Fibroblast of lung (primary cell): ENCODE measurements at places on chromosomes 5 and 9. TPM values are rescaled to one million over a fixed set of nuclear protein-coding genes. Genes with fewer than 3 reads are reported as not detected.

DNM1 gene
- total RNA-seq = 11.8 and 30.4 TPM in 2 replicates

- no peak for DNase-seq
Observed at GRCh38 chr9:136100700-136101614, 5.9 kb upstream of the NACC2 start.

F2RL2 gene
- 13.1 and 82.6 TPM in 2 replicates for total RNA-seq

DNA sequence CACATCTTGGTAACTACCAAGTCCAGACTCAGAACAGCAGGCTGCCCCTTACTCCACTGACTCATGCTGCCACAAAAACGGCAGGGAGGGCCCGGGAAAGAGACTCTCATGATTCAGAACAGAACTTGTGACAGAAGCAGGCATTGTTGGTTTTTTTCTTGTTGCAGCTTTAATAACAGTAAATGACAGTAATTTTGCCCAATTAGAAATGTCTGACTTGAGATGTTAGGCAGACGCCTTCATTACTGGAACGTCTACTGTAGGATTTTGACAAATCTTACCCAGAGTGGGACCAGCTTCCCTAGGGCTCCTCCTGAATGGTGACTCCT, 77.9 kb downstream of the SEMA5A start:
- DNase-seq = peak; percentile 92

C7 gene
- under 0.01 and 11.6 TPM in 2 replicates for total RNA-seq

- no peak for DNase-seq
Observed at GRCh38 chr5:141797425-141797824, 80.8 kb downstream of the PCDH1 start.

DNA sequence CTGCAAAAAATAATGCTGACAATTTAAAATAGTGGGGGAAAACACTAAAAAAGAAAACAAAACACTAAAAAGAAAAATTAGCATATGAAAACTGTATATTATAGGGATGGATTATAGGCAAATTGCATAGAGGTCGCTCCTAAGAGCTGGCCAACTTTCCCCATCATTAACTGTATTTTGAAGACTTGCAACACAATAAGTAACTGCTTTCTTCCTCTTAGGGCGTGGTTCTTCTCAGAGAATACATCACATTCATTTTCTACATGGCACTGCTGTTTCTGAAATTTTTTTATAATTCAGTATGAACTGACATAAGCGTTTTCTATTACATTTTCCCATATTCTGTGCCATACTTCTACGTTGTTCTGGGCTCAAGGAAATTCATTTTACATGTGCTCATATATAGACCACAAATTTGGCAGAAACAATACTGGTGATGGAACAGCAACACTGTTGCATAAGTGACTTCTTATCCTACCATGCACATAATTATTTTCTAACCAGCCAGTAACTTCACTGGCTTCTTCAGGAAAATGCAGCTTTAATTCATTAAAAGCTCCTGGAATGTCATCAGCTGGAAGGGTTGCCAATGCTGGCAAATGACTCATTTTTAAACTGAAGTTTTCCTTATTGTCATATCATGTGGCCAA, 171.2 kb upstream of the DMAC1 start:
- peak; percentile 12 for DNase-seq

DNA sequence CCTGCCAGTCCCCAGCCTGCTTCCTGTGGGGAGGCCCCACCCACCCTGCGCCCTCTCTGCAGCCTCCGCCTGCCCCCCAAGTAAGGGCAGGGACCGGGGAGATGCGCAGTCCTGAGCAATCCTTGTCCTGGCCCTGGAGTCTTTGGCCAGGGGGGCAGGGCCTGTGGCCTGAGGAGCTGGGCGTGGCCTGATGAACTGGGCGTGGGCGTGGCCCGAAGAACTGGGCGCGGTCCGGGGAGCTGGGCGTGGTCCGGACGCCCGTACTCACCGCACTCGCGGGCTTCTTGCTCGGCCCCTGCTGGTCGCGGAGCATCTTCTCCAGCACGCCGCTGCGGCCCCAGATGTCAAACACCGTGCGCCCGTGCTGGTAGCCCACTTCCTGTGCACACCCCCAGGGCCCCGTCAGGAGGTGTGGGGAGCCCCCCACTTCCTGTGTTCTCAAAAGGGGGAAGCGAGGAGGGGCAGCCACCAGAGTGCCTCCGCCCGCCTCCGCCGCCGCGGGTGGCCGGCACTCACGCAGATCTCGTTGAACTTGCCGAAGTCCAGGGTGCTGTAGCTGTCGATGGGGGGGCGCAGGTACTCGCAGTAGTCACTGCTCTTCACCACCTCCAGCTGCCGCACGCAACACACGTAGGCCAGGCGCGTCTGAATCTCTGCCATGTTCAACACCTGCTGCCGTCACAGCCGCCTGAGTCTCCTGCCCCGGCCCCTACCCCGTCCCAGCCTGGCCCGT, 2.7 kb upstream of the NSMF start:
- DNase-seq = no peak

DNA sequence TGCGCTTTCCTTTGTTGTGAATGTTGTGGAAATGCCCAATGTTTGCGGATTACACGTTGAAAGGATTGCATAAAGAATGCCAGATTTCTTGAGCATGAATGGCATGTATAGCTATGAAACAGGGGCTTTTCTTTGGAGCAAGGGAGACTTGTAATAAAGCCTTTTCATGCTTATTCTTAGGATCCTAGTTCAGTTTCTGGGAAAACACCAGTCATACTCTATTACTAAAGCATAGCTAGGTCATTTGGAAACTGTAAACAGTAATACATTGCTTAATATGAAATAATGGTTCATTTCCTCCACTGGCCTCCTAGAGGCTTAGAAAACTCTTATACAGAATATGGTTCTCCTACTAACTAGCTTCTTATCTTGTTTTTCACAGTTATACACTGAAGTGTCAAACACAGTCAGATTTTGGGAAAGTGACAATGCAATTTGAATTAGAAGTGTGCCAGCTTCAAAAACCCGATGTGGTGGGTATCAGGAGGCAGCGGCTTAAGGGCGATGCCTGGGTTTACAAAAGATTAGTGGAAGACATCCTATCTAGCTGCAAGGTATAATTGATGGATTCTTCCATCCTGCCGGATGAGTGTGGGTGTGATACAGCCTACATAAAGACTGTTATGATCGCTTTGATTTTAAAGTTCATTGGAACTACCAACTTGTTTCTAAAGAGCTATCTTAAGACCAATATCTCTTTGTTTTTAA, 104.2 kb downstream of the MELK start:
- DNase-seq = no peak

DOLK gene
- total RNA-seq = 24.9 and 29.9 TPM in 2 replicates

DNA sequence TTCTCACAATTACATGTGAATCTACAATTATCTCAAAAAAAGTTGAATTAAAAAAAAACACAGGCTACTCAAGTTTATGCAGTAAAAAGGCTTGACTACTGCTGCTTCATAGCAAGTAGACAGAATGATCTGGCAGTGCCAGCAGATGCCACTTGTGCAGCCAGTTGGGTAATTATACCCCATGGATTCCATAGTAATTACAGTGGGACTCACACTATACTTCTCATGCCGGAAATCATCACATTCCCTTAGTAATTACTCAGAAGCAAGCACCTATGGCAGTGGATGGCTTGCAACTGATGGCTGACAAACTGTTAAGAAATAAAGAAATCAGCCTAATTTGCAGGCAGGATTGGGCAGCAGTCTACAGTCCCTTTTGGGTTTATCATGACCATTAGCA, 463.2 kb upstream of the KLF4 start:
- DNase-seq = no peak

- no peak for DNase-seq
Observed at GRCh38 chr5:150257424-150257823, 32.1 kb downstream of the CAMK2A start.

- DNase-seq = no peak
Observed at GRCh38 chr9:91144769-91145168, 216.9 kb downstream of the AUH start.

- DNase-seq = peak; percentile 56
Observed at GRCh38 chr5:15021266-15022046, 149.9 kb upstream of the ANKH start.

- DNase-seq = peak; percentile 91
Observed at GRCh38 chr9:89941875-89942274, 337.1 kb downstream of the GADD45G start.

GRCh38 chr9:91746904-91747303, 203.1 kb downstream of the ROR2 start:
- peak; percentile 85 for DNase-seq

DNA sequence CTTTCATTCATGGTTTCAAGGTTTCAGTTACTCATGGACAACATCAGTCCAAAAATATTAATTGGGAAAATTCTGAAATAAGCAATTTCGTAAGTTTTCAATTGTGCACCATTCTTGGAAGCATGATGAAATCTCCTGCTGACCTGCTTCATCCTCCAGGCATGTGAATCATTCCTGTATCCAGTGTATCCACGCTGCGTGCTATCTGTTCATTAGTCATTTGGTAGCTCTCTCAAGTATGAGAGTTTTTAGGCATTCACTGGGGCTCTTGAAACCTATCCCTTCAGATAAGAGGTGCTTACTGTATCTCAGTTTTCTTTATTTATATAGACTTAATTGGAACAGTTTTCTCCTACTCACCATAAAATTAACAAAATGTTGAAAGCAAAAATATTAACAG, 293.0 kb downstream of the CDH12 start:
- peak; percentile 82 for DNase-seq

INSYN2B gene
- total RNA-seq = 2.8 and 3.6 TPM in 2 replicates

DNA sequence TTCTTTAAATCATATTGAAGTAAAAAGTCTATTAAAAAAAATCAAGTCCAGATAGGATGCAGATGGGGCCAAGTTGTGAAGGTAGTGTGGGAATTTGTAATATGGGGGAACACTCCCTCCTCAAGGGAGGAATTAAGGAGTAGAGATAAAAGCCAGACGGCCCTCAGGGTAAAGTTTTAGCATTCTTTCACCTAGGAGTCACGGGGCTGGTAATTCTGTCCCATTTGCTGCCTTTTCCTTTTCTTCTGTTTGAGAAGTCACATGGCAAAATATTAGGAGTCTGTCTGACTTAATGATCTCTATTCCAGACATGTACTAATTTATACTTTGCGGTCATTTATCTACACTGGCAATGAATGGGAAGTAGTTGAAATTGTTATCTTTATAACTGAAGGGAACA, 61.9 kb downstream of the SNX24 start:
- DNase-seq = no peak

GRCh38 chr5:41156739-41157138, 56.6 kb downstream of the C6 start:
- peak; percentile 47 for DNase-seq

SECISBP2 gene
- 29.0 and 33.0 TPM in 2 replicates for total RNA-seq

CDH9 gene
- not detected in 2 replicates for total RNA-seq

DDX31 gene
- 9.5 and 10.1 TPM in 2 replicates for total RNA-seq

PCDHA7 gene
- 0.26 and 2.1 TPM in 2 replicates for total RNA-seq

SH3GL2 gene
- total RNA-seq = under 0.01 and 0.17 TPM in 2 replicates
